Activated T-helper 1 cell treated with anti-CD3 and anti-CD28 coated beads, Interleukin-12 subunit alpha, Interleukin-12 subunit beta, Interleukin-2, Interleukin-4 antibody, amounts not matched to agents 30 ng/mL and 10 ng/mL and 1 ng/mL, durations not matched to agents 14 hours and 24 hours and 36 hours (primary cell): ENCODE measurements at places on chromosomes 1 and 21.

GRCh38 chr1:201653233-201653632 lies 114.3 kb downstream of the NAV1 start:
- no peak for DNase-seq

GRCh38 chr21:17189963-17190362 lies 322.9 kb upstream of the CXADR start:
- DNase-seq, result no peak

DNA sequence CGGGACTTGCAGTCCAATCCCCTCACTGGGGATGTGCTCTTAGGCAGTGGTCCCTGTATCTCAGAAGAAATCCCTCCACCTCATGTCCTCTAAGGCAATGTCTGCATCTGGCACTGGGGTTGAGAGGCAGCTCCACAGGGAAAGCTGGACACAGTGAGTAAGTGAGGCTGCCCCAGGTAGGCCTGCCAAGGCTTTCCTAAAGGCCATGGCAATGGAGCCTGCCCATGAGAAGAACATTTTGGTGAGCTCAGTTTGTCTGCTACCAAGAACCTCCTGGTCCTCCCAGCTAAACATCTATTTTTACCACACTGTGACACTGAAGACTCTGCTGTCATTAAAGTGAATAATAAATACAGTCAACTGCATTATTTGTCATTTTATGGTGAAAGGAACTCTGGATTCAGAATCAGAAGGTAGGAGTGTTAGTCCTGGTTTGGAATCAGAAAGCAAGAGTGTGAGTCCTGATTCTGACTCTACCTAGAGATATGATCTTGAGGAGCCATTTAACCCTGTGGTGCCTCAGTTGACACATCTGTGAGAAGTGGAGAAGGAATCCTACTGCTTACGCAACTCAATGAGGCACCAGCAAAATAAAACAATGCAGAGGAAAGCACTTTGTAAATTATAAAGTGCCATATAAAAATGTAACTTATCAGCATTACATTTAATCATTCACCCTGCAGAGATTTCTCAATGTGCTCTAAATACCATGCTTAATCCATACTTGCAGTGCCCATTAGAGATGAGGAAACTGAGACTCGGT lies 41.0 kb downstream of the TBX15 start:
- no peak for DNase-seq

DNA sequence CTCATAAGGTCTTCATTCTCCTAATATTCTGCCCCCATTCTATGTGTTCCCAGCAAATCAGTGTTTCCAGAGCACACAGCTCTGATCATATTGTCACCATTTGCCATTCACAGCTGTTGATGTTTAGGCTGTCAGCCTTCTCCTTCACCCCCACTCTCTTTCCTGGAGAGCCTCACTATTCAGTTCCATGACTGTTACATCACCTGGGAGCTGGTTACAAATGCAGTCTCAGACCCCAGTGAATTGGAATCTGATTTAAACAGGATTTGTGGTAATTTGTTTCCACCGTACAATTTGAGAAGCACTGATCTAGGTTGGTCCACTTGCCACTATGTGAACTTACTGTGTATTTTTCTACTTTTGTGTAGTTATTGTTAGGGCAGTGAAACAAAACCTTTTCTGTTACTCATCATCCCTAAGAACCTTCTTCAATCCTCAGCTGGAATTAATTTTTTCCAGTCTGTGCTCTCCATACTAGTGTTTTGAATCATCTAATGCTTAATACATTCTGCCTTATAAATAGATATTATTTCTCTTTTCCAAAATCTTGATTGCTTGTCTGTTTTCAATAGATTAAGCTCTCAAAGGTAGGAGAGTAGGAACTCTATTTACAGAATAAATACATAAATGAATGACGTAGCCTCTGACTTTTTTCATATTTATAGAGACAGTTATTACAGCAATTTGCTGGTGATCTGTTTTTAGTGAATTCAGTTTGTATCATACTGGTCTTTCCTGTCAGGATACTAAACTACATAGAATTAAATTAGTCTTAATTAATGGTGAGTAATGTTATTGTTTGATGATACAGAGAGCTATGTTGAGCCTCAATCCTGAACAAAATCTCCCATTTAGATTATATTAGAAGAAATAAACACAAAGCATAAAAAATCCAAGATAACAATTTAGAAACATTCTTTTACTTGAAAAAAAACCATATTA lies 8.1 kb downstream of the SNX7 start:
- DNase-seq, result no peak

GRCh38 chr1:119964673-119965363 lies 68.5 kb upstream of the ADAM30 start:
- DNase-seq, result no peak

GRCh38 chr1:84720221-84720780 lies 30.0 kb upstream of the SSX2IP start:
- no peak for DNase-seq

GRCh38 chr1:31725134-31725533 lies 21.3 kb upstream of the COL16A1 start:
- DNase-seq, result no peak

GRCh38 chr1:91731815-91732214 lies 154.1 kb downstream of the TGFBR3 start:
- DNase-seq, result no peak

- DNase-seq, result no peak
Measured at GRCh38 chr1:212482637-212483441, 50.1 kb downstream of the NENF start.

- DNase-seq, result peak; percentile 9
Measured at GRCh38 chr1:204151552-204152309, at the start of gene ETNK2. Gene ETNK2 (minus strand): TSS chr1:204152044. CDS start chr1:204151852, 192 bp downstream.

- no peak for DNase-seq
Measured at GRCh38 chr1:166840309-166841274, 1.3 kb downstream of the POGK start.

DNA sequence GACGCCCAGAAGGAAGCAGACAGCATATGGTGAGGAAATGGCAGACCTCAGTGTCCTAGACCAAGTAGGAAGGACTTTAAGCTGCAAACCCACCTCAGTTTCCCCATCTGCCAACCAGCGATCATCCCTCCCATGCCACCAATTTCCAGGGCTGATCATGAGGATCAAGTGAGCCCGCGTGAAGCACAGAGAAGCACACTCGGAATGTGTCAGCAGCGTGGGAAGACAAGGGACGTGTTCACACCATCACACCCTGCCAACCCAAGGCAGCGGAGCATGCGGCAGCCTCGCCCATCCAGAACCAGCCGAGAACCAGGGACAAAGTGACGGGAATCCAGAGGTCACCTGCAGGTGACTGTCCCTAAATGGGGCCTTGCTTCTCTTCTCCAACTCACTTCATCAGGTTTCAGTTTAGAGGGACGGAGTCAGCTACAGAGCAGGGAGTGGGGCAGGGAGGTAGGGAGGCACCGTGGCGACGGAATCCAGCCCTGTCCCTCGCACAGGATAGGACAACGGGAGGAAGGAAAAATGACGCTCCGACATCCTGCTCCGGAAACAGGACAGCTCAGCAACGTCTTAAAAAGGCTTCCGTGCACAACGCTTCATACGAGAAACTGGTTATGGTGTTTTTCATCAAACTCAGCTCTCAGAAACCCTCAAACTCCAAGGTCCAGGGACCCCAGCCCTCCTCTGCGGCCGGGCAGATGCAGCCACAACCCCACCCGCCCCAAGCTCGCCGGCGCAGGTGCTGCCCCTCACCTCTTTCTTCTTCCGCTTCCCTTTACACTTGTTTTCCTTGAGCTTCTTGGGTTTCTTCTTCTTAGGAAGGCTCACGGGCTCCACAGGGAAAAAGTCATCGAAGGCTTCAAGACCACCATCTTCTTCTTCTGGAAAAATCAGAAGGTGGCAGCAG lies 12.5 kb downstream of the CHD5 start:
- DNase-seq, result no peak

DNA sequence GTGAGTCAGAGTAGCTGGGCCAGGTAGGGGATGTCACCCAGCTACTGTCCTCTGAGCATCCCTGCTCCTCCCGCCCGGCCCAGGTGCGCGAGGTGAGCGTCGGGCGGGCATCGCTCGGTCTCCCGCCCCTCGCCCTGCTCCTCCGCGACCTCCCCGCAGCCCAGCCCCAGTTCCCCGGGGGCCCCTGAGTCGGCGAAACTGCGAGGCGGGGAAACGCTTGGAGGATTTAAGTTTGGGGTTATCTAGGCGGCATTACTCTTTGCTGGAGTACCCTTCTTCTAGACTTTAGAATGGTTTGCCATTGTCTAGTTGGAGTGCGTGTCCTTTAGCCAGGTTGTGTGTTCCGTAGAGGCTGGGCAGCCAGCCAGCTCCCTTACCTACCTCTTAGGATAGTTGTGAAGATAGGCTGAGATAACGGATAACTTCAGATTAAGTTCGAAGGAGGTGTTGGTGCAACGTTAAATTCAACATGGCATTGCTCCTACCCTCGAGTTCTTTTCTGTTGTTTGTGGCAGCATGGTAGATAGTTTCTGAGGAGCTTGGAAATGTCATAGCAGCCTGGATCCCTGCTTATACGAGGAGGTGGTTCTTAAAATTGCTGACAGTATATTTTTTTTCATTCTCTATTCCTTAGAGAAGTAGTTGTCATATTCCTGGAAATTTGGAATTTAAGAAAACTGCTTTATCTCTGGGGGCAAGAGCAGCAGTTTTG lies 697 bp downstream of the AGO3 start:
- DNase-seq, result peak; percentile 1

GRCh38 chr1:115282807-115283208 lies 55.2 kb downstream of the NGF start:
- no peak for DNase-seq

DNA sequence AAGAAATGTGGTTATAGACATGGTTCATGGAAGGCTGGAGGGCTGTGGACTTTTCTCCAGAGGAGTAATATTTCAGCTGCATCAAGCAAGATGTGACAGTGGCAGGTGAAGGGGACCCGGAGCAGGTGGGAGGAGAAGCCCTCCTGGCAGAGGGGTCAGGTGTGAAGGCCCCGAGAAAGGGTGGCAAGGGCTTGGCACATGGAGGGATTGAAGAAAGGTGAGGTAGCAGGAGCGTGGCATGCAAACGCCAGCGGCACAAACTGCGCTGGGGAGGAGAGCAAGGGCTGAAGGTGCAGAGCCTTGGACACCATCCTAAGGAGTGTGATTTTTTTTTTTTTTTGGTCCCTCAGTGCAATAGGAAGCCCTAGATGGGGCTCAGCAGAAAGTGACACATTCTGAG lies 244.6 kb downstream of the TOMM20 start:
- no peak for DNase-seq

GRCh38 chr1:160657250-160657781 lies 10.5 kb upstream of the SLAMF1 start:
- no peak for DNase-seq

GRCh38 chr1:34786521-34787325 lies 5.7 kb downstream of the GJB3 start:
- peak; percentile 47 for DNase-seq

DNA sequence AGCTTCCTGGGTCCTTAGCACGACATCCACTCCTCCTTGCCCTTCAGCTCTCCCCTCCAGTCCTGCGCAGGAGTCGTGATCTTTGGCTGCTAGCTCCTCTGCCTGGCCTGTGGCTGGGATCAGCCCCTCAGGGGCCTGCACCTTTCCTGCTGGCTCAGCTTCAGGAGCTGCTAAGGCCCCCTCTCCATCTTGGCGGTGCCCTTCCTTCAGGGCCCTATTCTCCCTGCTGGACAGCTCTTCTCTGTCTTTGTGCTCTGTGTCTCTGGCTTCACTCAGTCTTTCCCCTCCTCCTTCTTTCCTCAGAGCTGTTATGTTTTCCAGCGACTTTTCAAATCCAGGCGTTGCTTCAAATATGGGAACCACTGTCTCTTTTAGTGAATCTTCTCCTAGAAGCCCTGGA lies 59.5 kb upstream of the LRRC53 start:
- DNase-seq, result no peak

GRCh38 chr1:99439433-99440075 lies 175.3 kb downstream of the PLPPR4 start:
- DNase-seq, result no peak

GRCh38 chr1:206909161-206909882 lies 12.1 kb downstream of the IL24 start:
- DNase-seq, result no peak

DNA sequence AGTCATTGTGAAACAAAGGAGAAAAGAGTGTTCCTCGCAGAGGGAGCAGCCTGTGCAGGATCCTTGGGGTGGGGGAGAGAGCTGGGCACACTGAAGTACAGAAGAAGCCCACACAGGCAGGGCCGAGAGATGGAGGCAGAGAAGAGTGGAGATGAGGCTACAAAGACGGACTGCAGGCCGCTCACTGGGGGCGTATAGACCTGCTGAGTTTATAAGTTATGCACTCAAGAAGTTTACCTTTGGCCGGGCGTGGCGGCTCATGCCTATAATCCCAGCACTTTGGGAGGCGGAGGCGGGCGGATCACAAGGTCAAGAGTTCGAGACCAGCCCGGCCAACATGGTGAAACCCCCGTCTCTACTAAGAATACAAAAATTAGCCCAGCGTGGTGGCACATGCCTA lies 7.6 kb upstream of the SLAMF9 start:
- DNase-seq, result no peak

- no peak for DNase-seq
Measured at GRCh38 chr1:200346700-200347099, 63.1 kb downstream of the ZNF281 start.

DNA sequence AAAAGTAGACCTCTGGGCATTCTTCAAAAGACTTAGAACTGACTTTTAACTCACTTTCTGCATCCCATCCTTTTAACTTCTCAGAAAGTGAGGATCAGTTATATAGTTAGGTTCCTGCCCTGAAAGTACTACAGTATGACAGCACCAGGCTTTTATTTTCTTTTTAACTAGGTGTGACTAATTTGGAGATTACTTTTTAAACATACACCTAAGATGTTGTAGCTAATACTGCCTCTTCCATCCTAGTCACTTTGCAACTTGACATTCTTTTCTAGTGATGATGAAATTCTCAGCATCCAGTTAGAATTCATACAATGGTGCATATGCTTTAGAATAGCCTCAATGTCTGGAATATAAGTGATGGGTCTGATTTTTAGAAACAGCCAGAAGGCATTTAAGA lies 24.6 kb downstream of the RUNX1 start:
- DNase-seq, result no peak

DNA sequence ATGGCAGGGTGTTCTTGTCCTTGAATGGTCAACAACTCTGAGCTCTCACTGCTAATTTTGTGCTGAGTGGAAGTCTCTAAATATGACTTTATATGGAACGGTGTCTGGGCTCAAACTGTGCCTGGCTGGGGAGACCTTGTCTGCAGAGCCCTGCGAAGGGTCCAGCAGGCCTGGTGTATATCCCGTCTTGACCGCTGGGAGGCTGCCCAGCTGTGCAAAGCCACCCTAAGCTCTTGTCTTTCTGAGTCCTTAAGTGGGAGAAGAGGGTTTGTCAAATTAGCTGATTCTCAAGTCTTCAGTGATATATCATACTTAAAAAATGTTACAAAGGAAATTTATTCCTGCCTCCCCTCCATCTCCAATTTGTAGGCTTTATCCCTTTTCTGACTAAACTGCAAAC lies 198.7 kb downstream of the KCNJ6 start:
- no peak for DNase-seq

DNA sequence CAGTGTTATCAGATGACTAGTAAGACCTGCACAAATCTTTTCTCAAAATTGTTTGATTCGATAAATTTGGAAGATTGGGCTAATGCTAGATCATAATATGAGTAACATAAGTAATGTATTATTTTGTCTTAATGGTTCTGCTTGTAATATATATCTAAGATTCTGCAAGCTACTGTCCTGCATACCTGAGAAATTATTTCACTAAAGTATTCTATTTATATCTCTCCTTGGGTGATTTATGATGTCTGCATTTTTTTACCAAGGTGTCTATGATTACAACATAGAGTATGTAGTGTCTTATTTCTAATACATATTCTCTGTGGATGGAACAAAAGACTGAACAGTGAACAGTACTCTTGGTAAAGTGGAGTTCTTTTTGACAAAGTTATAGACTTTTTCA lies 166.6 kb downstream of the CLEC20A start:
- DNase-seq, result no peak
